NCI-H774 (cell line): ENCODE measurements at places on chromosomes 16 and 17.

DNA sequence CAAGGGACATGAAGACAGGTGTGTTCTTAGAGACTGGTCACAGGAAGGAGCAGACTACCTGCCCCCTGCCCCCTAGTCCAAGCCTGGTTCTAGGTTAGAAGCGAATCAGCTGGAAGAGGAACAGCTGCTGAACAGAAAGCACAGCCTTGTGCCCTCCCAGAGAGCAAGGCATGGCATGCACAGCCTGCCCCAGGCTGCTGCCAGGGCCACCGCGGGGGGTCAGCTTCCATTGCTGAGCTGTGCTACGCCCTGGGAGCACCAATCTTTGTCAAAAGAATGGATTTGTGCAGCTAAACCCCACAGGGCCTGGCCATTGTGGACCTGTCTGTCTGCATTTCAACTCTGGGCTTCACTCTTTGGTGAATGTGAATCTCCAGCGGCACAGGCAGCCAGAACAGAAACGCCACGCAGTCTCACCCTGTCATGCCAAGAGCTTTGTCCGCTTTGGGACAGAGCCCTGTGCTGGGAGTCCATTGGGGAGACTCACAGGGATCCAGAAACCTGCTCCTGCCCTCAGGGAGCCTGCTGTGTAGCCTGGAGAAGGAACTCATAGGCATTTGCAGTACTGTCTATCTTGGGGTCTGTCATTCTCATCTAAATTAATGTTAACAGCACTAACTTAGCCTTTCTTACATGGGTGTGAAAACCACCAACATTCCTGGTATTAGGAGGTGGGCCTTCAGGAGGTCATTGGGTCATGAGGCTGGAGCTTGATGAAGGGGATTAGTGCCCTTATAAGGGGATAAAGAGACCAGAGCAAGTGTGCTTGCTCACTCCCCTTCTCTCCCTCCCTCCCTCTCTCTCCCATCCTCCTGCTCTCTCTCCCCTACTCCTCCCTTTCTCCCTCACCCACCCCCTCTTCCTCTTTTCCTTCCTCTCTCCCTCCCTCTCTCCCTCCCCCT is 25.6 kb upstream of the CDRT4 start:
- no peak for DNase-seq

DNA sequence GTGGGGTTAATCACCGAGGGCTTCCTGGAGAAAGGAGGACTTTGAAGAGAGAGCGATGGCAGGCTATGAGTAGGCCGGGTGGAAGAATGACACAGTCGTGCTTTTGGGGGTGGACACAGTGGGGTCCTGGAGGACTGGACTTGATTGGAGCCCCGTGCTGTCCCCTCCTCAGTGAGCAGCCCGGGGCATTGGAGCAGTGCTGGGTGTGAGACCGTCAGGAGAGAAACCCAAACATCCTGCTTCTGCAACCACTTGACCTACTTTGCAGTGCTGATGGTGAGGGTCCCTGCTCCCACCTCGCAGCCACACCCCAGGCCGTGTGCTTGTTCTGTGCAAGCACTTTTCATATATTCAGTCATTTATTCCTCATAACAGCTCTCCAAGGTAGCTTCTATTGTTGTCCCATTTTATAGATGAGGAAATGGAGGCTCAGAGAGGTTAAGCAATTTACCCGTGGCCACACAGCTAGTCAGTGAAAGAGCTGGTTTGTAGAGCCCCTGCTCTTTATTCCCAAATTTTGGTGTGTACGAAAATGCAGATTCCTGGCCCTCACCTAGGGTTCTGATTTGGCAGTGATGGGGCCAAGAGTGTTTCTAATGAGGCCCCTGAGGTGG is 11.7 kb upstream of the ADGRG3 start:
- DNase-seq, result no peak

GRCh38 chr16:66127459-66128370 is 238.8 kb upstream of the CDH5 start:
- DNase-seq, result no peak

- DNase-seq, result no peak
Observed at GRCh38 chr17:14143688-14144087, 74.4 kb downstream of the COX10 start.

- DNase-seq, result no peak
Observed at GRCh38 chr17:49963309-49963625, 5.7 kb upstream of the DLX4 start.

DNA sequence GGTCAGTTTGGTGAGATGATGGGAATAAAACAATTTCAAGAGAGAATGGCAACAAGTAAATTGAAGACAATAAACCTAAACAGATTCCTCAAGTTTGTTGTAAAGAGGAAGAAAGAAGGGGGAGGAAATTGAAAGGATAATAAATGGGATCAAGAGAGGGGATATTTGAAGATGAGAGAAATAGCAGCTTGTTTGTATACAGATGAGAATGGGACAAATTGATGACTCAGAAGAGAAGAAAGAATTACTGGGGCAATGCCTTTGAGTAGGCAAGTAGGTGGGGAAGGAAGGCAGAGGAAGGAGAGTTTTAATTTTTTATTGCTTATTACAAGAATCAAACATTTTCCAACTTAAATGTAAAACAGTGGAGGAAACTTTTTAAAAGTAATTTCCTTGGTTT is 98.3 kb downstream of the CHD9 start:
- DNase-seq, result no peak

DNA sequence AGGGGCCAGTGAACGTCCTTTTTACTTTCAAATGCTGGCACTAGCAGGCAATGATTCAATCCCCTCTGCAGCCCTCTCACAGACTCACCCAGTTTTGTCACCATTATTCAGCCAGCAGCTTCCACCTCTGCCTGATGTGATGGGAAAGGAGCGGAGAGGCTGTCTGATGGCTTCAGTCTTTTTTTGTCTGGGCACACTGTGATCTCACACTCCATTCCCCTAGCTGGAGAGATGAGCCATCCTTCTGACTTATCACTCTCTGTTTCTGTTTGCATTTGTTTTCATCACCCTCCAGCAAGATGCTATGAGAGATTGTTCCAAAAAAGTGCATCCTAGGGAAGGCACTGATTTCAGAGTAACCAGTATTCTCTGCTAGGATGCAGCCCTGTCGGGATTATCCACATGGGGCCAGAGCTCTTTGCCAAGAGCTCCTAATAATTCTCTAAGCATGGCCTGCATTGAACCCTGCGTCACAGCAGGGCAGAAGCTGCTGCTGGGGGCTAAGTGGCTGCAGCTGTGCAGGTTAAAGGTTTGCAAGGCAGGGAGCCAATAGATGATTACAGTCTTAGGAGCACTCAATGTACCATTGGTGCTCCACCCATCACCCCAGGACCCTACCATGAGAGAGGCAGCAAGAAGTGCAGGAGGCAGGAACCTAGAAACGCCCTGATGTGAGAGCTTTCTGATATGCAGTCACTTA is 236.1 kb upstream of the C16orf82 start:
- no peak for DNase-seq

DNA sequence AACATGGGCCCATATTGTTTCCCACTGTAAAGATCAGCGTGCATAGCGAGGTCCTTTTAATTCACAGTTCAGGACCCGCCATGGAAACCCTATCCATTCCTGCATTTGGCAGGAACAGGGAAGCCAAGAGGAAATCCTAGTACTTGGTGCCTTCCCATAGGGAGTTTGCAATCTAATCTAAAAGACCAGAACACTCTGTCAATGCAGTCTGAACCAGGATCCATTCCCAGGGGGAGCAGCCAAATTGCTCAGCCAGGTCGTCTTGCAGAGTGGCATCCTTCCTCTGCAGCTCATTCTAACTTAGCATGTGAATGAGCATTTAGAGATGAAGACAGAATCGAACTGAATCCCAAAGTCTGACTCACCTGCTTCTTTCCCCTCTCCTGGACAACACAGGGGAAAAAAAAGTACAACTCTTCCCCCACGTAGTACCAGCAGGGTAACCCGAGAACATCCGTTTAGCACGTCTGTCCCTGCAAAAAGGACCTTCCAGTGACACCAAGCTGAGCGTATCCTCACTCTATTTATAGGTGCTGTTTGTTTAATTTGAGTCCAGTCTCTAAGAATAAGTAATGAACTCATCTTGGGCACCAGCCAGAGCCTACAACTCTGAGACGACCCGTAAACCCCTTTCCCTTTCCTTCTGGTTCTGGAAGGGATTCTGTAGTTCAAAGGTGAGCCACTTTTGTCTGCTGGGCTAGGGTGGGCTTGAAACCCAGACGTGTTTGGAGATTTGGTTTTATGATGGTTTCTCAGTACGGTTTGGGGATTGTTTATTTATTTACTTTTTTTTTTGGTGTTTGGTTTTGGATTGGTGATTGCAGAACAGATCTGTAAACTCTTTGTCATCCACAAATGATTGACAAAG is 74.5 kb downstream of the ERCC4 start:
- DNase-seq, result peak; percentile 50

DNA sequence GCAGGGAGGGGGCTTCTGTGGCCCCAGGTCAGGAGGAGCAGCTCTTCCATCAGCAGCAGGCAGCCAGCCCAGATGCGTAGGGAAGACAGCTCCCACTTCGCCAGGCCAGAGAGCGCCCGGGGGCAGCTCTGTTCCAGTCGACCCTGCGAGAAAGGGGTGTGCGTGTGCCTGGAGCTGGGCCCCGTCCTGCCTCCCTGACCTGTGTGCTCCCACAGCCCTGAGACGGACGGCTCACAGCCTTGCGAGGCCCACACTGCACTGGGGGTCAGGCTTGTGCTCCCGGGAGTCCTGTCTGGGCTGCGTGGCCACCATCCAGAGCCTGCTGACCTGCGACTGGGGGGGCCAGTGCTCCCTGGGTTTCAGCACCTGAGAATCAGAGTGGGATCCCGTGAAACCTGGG is 469 bp upstream of the MSLN start:
- no peak for DNase-seq

- DNase-seq, result no peak
Observed at GRCh38 chr16:85617948-85618347, 4.8 kb downstream of the GSE1 start.

GRCh38 chr17:66793814-66794213 is 41.1 kb upstream of the CACNG5 start:
- DNase-seq, result no peak

DNA sequence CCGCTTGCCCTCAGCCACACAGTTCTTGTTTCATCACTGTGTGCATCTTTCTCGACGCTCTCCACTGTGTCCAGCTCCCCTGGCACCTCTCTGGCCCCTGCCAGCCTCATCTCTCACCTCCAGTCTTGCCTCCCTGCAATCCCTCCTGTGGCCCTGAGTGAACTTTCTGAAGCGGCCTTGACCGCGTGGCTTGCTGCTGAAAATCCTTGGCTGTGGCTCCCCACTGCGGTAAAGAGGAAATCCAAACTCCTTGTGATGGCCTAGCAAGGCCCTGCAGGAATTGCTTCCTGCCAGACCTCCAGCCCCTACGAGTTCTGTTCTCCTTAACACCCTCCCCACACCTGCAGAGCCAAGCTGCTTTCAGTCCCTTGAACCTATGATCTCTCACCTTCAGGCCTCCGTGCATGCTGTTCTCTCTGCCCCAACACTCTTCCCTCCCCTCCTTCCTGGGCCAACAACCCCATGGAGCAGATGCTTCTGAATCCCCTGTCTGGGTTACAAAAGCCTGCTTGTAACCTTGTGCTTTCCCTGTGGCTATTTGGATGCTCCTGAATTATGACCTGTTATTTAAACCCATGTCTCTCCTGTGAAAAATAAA is 33.6 kb upstream of the BRD7 start:
- no peak for DNase-seq

- DNase-seq, result no peak
Observed at GRCh38 chr17:48060249-48060648, 12.1 kb downstream of the NFE2L1 start.

- no peak for DNase-seq
Observed at GRCh38 chr16:20507280-20507679, 56.0 kb downstream of the ACSM2A start.

GRCh38 chr16:72487283-72487682 is 315.3 kb upstream of the PMFBP1 start:
- DNase-seq, result no peak

DNA sequence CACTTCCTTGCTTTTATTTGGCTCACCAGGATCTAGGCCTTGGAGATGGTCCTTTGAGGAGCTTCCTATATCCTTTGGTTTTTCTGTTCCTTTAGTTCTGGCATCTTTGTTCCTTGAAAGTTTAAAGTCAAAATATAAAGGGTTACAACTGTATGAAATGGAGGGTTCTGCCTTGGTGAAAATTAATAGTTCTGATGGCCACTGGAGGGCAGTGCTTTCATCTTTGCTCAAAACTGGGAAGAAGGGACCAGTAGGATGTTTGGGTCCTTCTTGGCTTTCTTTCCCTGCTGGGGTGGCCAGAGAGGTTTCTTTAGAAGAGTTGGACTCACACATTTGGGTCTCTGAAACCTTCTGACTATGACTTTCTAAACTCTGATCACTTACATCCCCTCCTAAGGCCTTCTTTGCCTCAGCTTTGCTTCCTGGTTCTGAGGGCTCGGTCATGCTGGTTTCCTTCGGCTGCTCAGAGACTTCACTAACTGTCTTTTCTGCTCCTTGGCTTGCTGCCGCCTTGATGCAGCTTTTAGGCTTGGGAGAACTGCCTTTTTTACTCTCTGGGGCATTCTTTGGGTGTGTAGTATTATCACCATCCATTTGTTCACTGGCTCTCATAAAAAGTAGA is 10.9 kb upstream of the ITGA2B start:
- no peak for DNase-seq

DNA sequence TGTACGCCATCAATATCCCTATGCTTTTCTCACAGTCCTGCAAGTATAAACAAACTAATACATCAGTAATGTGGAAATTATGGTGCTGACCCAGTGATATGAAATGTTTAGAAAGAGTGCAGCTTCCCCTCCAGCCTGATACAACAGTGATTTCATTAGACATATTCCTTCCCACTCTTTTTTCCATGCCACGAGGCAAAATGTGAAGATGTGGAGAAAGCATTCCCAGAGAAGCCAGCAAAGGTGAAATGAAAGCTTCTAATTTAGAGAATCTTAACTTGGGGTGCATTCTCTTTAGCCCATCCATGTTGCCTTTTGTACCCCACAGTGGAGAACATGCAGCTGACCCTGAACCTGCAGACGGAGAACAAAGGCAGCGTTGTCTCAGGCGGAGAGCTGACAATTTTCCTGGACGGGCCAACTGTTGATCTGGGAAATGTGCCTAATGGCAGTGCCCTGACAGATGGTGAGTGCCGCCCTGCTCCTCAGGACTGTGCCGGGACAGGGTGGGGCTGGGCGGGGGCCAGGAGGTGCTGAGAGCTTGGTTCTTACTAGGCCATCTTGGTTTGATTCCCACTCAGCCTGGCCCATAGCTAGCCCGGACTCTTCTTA is 77.8 kb downstream of the WWP2 start:
- DNase-seq, result no peak

DNA sequence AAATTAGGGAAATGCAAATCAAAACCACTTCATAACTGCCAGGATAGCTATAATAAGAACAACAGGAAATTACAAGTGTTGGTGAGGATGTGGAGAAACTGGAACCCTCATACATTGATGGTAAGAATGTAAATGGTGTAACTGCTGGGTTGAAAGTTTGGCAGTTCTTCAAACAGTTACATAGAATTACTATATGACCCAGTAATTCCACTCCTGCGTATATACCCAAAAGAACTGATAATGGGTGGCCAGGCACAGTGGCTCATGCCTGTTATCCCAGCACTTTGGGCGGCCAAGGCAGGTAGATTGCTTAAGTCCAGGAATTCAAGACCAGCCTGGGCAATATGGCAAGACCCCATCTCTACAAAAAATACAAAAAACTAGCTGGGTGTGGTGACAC is 4.5 kb upstream of the CMTM4 start:
- DNase-seq, result no peak

- DNase-seq, result no peak
Observed at GRCh38 chr16:25568991-25569390, 122.8 kb upstream of the HS3ST4 start.
